Muscle of arm (tissue), 14 donors: ENCODE measurements at places on chromosomes 3 and 15. TPM values are rescaled to one million over a fixed set of nuclear protein-coding genes. Genes with fewer than 3 reads are reported as not detected.

Gene LSG1
- polyA plus RNA-seq: 23.5 TPM

Gene LRRN1
- 86.0 TPM for polyA plus RNA-seq

Gene KIF7
- 4.8 TPM for polyA plus RNA-seq

Gene SLC28A2
- polyA plus RNA-seq: 0.45 TPM

Gene CCDC54
- 1.3 TPM for polyA plus RNA-seq

Gene SERINC4
- 1.3 TPM for polyA plus RNA-seq
